Activated naive CD4-positive, alpha-beta T cell treated with anti-CD3 and anti-CD28 coated beads, Interleukin-2, amount 10 ng/mL, durations not matched to agents 7 days and 5 days (primary cell): ENCODE measurements at places on chromosomes 3 and 15.

DNA sequence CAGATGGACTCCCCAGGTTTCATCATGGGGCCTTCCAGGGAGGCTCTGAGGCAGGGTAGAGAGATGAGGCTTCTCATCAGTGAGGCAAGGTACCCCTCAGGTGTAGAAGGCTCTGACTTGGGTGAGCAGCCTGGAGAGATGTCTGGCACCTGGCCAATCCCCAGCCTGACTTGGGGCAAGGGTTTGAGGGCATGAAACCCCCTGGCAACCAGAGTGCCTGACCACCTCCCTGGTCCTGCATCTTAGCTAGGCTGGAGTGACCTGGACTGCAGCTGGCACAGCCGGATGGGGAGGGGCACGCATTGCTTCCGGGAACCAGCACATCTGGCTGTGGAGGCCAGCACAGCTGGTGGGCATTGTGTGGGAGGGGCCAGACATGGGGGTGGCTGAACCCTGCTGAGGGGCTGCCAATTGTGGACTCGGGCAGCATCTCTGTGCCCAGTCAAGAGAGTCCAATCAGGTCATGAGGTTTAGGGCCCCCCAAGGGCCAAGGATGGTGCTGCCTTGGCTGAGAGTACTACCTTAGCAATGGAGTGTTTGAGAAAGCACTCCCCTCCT is 1.9 kb downstream of the ZBTB47 start:
- no peak for DNase-seq

DNA sequence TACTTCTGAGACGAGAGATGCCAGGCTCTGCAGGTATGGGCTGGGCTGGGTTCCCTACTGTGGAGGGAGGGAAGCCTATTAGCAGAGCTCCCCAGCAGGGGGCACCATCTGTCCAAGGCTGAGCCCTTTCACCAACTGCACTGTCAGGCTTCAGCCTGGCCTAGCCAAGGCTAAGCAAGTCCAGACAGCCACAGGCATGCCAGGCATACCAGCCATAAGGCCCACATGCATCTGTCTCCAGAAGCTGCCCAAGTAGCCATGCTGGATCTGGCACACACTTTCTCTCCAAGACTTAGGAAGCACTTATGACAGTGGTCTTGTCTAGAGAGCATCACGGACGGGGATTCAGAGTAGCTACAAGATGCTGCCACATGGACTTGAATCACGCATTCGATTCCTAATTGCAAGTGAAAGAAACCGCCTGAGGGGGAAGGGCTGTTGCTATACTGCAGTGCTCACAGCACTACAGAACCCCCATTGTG is 28.3 kb downstream of the RUVBL1 start:
- DNase-seq = peak; percentile 87

DNA sequence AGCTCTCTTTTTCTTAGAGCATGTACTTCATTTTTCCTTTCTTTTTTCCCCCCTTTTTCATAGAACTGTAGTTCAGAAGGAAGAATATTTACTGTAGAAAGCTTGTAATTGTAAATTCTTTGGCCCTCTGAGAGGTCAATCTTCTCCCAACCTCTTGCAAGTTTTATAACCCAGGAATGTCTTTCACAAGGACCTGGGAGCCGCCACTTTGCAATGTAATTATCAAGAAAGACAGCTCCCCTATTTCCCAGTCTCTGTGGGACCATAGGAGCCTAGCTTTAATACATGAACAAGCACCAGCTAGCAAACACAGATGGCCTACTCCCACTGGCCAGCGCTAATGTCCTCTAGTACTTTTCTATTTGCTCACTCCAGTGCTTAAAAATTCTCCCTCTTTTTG is 51.4 kb downstream of the NFKBIZ start:
- DNase-seq = no peak

GRCh38 chr15:26318689-26319088 is 454.2 kb downstream of the GABRB3 start:
- no peak for DNase-seq

DNA sequence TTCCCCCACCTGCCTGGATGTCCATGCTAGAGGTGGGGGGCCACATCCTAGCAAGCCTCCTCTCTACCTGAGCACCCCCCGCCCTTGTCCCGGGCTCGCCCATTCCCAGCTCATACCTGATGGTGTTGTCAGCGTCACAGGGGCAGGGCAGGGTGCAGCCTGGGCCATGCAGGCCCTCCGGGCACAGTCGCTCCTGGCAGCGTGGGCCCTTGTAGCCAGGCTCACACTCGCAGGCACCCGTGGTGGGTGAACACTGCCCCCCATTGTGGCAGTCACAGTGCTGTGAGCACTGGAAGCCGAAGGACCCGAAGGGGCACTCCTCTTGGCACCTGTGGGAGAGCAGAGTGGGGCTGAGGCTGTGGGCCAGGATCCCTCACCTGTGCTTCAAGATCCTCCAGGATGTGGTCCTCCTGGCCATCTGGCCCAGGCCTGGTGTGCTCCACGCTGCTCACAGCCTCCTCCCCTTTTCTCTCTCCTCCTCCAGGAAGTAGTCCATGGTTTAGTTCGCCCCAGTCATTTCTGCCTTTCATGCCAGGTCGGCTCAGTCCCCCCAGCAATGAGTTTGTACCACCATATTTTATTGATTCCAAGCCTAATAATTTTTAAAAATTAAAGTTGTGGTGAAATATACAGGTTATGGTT is 95.6 kb downstream of the RAB11A start:
- no peak for DNase-seq

DNA sequence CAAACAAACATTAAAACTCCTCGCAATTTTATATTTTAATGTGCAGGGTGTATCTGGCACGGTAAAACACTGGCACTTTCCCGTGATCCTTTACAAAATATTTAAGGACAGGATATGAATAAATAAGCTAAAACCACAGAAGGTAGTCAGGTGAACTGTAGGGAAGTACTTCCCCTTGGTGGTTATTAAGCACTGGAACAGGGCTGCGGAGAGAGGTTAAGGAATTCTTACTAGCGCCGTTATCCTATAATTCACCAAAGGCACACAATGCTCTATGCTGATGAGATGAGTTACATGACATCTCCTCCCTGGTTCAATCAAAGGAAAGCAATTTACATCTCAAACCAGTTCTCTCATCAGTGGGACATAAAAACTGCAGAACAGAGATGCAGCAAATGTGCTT is 289.8 kb downstream of the ZBTB20 start:
- DNase-seq = no peak

DNA sequence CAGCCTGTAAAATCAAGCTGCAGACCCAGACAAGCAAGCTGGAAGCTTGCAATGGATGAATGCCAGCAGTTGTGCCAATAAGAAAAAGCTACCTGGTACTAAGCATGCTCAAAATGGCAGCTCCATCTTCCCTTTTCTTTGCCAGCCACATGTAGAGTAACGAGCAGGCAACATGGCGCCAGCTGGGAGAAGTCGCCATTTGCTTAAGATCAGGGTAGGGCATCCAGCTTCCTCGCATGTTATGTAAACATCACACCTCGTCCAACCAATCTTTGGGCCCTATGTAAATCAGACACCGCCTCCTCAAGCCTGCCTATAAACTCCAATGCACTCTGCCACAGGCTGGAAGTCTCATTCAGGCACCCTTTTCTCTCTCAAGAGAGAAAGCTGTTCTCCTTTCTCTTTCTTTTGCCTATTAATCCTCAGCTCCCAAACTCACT is 973.9 kb downstream of the FHIT start:
- no peak for DNase-seq

- DNase-seq = no peak
These were observed 3.7 kb upstream of the SLC6A6 start for GRCh38 chr3:14398797-14399106.

DNA sequence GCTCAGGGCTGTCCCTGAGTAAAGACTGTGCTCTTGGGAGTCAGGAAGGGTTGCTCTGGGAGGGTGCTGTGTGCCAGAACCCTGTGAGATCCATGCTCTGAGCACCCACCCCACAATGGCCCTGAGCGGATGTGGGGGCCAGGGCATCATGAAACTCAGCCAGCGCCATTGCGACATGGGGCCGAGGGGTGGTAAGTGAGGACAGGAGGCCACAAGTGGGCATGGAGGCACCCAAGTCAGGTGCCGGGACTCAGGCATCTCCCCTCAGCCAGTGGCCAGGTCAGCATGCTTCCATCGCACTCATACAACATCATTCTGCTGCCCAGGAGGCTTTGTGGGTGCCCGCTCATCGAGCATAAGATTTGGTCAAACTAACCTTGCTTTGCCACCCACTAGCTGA is 19.6 kb downstream of the ATP2B2 start:
- no peak for DNase-seq

DNA sequence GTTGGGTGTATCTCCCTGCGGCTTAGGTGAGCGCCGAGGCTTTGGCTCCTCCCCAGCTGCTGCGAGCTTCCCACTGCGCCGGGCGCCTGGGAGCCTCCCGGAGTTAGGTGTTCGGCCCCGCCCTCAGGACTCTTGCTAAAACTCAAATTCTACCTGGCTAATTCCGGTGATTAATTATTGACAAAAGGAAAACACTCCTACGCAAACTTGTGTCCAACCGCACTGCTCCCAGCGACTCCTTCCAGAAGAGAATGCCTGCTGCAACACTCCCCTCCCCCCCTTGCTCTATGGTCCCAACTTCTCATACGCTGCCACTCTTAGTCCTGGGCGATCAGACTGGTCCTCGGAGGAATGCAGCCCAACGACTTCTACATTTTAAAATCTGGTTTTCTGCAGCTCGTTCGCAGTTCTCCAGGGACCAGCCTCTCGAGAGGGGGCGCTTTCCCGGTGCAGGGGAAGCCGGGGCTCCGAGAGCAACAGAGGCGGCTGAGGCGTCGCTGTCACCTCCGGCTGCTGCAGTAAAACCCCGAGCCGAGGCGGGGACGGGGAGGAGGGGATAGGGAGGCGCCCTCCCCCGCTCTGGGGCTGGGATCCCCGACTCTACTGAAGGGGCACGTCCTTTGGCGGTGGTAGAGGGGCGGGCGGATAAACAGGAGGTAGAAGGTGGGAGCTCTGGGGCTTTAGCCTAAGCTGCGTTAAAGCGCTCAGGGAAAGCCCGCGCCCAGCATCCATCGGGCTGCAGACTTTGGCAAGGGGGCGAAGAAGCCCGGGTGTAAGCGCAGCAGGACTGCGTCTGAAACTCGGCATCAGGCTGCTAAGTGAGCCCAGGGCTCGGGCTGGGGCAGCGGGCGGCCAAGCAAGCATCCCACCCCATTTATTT is at the start of gene SPTSSB:
Gene SPTSSB, minus strand, starts transcription at position 77 of the 880 bp plus-strand sequence. CDS start 25,194 bp downstream, outside the sequence.
- DNase-seq = peak; percentile 57

- DNase-seq = peak; percentile 75
These were observed 33.7 kb upstream of the CD47 start for GRCh38 chr3:108124337-108125152.

GRCh38 chr3:108125550-108126071 is 34.8 kb upstream of the CD47 start:
- DNase-seq = peak; percentile 80

GRCh38 chr3:111610612-111611054 is 15.5 kb upstream of the ZBED2 start:
- no peak for DNase-seq

- no peak for DNase-seq
These were observed 119.9 kb downstream of the IMPG2 start for GRCh38 chr3:101200461-101200860.

DNA sequence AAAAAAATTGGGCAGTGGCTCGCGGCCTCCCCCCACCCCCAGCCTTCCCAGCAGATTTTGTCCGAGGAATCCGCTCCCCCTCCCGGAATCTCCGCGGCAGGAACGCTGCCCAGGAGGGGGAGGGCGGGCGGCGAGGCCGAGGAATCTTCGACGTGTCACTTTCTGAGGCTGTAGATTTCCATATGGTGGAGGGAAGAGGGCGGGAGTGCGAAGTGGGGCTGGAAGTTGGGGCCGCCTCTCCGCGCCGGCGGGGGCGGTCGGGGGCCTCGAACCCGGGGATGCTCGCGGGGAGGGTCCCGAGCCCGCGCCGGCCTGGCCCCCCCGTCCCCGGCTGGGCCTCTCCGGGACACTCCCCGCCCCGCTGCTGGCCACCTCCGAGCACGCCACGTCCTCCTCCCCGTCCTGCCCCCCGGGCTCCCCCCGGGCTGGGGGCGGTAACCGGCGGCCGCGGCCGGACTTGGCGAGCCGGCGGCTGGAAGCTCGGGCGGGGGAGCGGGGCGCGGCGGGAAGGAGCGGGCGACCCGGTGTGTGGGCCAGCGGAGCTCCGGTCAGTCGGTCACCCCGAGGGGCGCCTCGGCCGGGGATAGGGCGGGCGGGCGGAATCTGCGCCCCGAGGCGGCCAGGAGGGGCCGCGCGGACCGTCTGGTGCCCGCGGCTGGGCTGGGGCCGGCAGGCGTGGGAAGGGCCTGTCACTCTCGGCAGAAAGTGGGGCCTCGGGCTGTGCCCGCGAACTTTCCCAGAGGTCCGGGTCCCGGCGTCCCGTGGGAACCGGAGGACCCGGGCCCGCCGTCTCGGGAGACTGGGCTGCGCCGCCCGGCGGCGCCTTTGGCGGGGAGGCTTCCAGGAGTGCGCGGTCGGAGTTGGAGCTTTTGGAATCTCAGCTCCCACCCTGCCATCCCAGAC is 951 bp downstream of the FNDC3B start:
- peak; percentile 54 for DNase-seq
